Lung microvascular endothelial cell (primary cell): ENCODE measurements at places on chromosomes 7 and 10. TPM values are rescaled to one million over a fixed set of nuclear protein-coding genes. Genes with fewer than 3 reads are reported as not detected.

SLC16A12 gene
- total RNA-seq = not detected in 2 replicates

INHBA gene
- total RNA-seq = 0.40 and 1.5 TPM in 2 replicates

FBXO24 gene
- under 0.01 and 0.20 TPM in 2 replicates for total RNA-seq

REPIN1 gene
- total RNA-seq = 41.9 and 44.0 TPM in 2 replicates

GRID2IP gene
- total RNA-seq = under 0.01 TPM in 2 replicates

RBP3 gene
- not detected in 2 replicates for total RNA-seq

CXCL12 gene
- total RNA-seq = 1.3 and 7.1 TPM in 2 replicates

GBF1 gene
- total RNA-seq = 10.3 and 10.9 TPM in 2 replicates

PNLIPRP2 gene
- not detected in 2 replicates for total RNA-seq

LRRD1 gene
- total RNA-seq = under 0.01 TPM in 2 replicates

MUC3A gene
- total RNA-seq = not detected in 2 replicates

TMEM196 gene
- total RNA-seq = not detected in 2 replicates

OPTN gene
- 70.8 and 105 TPM in 2 replicates for total RNA-seq

MINDY3 gene
- 12.4 and 23.2 TPM in 2 replicates for total RNA-seq

TUBB8 gene
- not detected in 2 replicates for total RNA-seq

MRPS33 gene
- total RNA-seq = 13.5 and 17.2 TPM in 2 replicates

HOXA1 gene
- total RNA-seq = 0.40 and 0.44 TPM in 2 replicates

NKX1-2 gene
- total RNA-seq = not detected in 2 replicates

GRM3 gene
- total RNA-seq = not detected in 2 replicates

SEMA3D gene
- 7.0 and 18.8 TPM in 2 replicates for total RNA-seq

CALML3 gene
- total RNA-seq = not detected in 2 replicates

TMEM184A gene
- total RNA-seq = under 0.01 TPM in 2 replicates

LIPK gene
- total RNA-seq = not detected in 2 replicates

ASB13 gene
- total RNA-seq = 12.9 and 18.5 TPM in 2 replicates

ASAH2 gene
- 0.22 and 0.79 TPM in 2 replicates for total RNA-seq

CCDC146 gene
- 0.65 and 0.79 TPM in 2 replicates for total RNA-seq

RADIL gene
- total RNA-seq = 2.0 and 3.2 TPM in 2 replicates

OR2A7 gene
- total RNA-seq = not detected in 2 replicates

TET1 gene
- total RNA-seq = 0.22 and 0.60 TPM in 2 replicates

ABCB4 gene
- total RNA-seq = not detected in 2 replicates

SOSTDC1 gene
- total RNA-seq = not detected in 2 replicates

GRID1 gene
- total RNA-seq = under 0.01 TPM in 1 of 2 replicates, not detected in the other

DDC gene
- total RNA-seq = not detected in 2 replicates

CYP2C19 gene
- total RNA-seq = not detected in 2 replicates
